NCI-H2081 treated with DMSO at 0.1 percent for 48 hours (cell line): ENCODE measurements at places on chromosomes 6 and 20.

DNA sequence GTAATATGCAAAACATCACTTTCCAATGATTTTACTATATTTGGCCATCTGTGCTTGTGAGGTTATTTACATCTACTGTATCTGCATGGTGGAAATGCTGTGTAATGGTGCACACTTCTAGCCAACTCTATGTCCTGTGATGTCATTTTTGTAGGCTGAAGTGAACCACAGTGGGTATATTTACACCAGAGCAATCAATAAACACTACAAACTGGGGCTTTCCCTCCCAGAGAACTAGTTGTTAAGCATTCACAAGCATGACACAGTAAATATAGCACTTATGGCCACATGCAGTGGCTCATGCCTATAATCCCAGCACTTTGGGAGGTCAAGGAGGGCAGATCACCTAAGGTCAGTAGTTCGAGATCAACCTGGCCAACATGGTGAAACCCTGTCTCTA lies 4.9 kb downstream of the SLC22A2 start:
- DNase-seq = no peak

DNA sequence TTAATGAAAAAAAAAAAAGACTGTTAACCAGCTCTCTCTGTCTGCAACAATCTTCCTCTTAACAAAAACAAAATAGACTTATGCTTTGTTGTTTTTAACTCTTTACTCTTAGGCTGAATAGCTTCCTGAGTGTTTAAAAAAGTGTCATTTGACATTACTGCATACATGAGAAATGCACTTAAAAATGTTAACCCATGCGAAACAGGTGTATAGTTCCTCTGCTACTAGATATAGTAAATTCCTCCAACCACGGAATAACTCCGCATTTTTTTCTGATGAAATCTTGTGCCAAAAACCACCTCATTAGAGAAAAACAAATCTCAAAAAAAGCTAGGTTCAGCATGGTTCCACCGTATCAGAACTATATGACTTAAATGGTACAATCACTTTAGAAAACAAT lies 426.0 kb downstream of the ADGRB3 start:
- DNase-seq = no peak

GRCh38 chr20:62387219-62387913 lies 463 bp downstream of the RPS21 start:
- no peak for DNase-seq

- no peak for DNase-seq
Observed at GRCh38 chr6:109103942-109104341, 8.6 kb downstream of the CEP57L1 start.

DNA sequence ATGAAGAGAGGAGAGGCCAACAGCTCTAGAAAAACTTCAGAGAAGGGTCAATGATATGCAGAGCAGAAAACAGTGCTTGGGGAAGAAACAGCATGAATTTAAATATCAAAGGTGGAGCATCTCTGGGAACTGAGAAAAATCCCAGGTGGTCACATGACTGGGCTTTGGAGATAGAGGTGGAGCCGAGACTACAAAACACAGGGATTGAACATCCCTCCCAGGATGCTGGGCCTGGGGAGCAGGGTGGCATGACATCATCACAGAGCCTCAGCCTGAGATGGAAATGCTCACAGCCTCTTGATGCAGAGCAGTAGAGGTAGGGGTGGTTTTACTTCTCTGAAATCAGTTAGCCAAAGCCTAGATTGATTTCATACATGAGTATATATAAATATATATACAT lies 529.5 kb downstream of the PRKN start:
- no peak for DNase-seq

GRCh38 chr6:1958257-1958656 lies 287.1 kb downstream of the GMDS start:
- DNase-seq = no peak

- DNase-seq = no peak
Observed at GRCh38 chr6:144405163-144405562, 120.0 kb downstream of the UTRN start.

DNA sequence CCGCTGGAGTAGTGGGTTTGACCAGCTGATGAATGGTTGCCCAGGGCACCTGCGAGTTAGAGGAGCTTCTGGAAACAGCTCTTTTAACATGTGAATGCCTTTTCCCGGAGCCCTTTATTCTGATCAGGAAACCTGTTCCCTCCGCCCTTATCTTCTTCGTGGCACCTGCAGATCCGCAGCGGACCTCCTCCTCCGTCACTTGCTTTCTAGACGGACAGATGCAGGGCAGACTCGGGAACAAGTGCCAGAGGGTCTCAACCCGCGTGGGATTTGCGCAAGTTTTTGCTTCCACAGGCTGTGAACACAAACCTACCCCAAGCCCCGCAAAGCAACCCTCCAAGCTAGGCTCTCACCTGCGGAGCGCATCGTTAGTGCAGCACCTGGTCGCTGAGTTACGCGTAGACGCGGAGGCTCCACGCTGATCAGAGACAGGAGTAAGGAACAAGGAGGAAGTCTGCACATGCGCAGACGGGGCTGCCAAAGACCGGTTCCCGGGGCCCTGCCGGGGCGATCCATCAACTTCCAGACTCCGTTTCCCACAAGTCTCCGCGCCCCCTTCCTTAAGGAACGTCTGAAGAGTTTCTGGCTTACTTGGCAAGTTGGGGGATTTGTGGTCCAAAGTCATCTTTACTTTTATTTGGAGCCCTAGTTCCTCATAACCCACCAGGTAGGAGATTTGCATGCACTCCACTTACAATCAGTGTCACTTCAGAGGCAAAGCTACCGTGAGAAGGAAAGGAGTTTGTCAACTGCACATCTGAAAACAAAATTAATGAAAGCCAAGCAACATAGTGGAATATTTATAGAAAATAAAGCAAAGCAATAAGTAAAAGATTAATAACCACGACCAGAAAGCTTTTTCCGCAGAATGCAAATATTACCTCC lies 52.7 kb upstream of the ELMO2 start:
- DNase-seq = no peak

DNA sequence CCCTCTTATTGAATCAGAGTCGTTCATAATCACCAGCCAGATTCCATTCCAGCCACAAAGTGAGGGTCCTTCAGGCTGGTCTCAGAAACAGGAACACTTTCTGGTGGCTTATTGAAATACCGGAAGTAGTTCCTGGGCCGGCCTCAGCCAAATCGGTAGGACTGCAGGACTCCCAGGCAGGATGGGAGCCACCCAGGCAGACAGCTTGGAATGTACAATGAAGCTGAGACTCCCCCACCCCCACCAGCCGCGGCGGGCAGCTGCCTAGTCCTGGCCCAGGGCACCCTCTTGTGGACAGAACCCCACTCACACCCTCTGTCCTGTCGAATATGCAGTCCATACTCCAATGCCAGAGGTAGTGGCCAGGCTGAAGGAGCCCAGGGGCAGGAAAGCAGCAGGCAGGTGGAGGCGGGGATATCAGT lies 43.8 kb downstream of the MDFI start:
- no peak for DNase-seq

GRCh38 chr6:21037453-21037852 lies 503.2 kb downstream of the CDKAL1 start:
- DNase-seq = no peak

DNA sequence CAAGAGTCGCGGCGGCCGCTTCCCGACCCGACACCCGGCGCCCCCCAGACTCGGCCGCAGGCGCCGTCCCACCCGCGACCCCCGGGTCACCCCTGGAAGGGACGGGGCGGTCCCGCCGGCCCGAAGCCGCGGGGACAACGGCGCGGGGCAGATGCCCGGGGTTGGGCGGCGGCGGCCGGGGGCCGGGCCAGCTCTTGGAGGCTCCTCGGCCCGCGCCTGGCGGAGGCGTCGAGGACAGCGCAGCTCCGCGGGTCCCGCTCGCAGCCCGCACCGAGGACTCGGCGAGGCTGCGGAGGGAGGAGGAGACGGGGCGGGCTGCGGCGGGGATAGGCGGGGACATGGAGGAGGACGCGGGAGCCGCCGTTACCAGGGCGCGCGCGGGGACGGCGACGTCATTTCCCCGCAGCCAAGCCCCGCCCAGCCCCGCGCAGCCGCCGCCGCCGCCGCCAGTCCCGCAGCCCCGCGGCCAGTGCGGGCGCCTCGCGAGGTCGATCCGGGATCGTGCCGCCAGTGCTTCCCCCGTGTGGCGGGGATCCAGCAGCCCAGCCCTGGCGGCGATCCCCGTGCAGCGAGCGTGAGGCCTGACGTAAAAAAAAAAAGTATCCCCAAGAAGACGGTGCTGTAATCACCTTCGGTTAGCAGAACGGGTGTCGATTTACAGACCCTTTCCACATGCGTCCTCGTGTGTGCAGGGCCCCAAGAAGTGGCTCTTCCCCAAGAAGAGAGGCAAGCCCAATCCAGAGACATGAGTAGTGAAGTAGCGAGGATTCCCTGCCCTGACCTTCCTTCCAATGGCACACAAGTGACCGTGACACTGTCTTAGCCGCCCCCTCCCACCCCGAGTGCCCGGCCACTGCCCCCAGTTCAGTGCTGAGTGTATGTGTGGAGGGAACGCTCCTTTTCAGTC lies at the start of gene FAM184A:
FAM184A (minus strand) TSS at position 289 of the 907 bp plus-strand sequence. CDS start 365 bp downstream, outside the sequence.
- no peak for DNase-seq

DNA sequence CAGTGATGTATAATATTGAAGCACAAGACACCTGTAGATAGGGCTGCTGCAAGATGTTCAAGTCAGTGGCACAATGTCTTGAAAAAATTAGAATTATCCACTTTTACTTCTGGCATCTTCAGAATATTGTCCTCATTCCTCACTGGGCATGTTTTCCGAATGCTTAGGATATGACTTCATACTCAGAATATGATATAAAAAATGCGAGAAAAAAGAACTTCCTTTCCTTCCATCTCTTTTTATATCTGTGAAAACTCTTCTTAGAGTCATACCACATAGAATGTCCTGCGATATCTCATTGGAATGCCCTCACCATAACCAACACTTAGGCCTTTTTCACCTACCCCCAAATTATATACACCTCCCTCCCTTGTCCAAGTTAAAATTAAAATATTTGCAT lies 4.6 kb downstream of the MAS1L start:
- DNase-seq = no peak

GRCh38 chr6:81376745-81377144 lies 375.7 kb downstream of the TENT5A start:
- no peak for DNase-seq
